ENCODE measurements at places on chromosomes 2 and 18. TPM values are rescaled to one million over a fixed set of nuclear protein-coding genes. Genes with fewer than 3 reads are reported as not detected.

DNA sequence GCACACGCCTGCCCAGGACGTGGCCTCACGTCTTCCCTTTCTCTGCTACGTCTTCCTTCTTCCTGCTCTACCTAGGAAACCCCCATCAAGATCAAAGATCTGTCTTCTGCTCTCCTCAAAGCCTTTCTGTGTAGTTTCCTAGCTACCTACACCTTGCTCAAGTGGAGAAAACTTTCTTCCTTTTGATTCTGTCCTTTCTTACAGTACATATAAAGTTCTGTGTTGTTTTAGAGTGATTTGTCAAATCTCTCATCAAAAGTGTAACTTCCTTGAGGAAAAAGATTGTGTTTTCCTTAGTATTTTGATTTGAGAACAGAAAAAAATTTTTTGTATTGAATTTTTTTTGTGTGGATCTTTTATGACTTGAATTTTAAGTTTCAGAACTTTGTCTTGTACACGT lies 17.8 kb downstream of the SETBP1 start:
- DNase-seq, result no peak
- peaks cover 79% of the 10 kb centered on the region for H3K4me1 ChIP-seq
- peak overlapping the region; percentile 5 for H3K27ac ChIP-seq
- no peak overlapping the region for H3K4me3 ChIP-seq
- H3K36me3 ChIP-seq, result peaks cover 38% of the 10 kb centered on the region

DNA sequence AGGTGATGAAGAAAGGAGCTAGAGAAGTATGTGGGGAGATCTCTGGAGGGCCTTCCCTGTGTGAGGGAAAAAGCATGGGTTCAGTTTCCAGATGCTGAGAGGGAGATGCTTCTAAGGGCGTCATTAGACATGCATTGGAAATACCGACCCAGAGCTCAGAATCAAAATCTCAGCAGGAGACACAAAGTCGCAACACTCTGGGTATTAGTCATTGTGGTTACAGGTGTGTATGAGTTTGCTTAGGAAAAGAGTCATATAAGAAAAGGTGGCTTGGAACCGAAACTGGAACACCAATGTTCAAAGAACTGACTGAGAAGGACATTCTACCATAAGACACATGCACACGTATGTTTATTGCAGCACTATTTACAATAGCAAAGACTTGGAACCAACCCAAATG lies 477.1 kb downstream of the FBXO15 start:
- no peaks in the 10 kb centered on the region for H3K4me1 ChIP-seq
- H3K4me3 ChIP-seq, result no peak overlapping the region
- no peak overlapping the region for H3K27ac ChIP-seq
- H3K27me3 ChIP-seq, result no peaks in the 10 kb centered on the region

DNA sequence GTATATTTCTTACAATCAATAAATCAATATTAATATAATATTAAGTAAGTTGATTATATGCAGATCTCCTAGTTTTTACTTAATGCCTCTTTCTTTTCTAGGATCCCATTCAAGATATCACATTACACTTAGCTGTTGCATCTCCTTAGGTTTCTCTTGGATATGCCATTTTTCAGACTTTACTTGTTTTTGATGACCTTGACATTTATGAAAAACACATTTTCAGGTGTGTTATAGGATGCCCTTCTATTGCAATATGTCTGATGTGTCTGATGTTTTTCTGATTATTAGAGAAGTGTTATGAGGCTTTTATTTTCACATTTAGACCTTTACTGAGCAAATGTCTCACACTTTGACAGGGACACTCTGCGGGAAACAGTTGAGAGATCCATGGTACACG lies 933.6 kb upstream of the CNTNAP5 start:
- H3K27me3 ChIP-seq, result no peaks in the 10 kb centered on the region
- H3K4me1 ChIP-seq, result no peaks in the 10 kb centered on the region

The EN1 gene
- total RNA-seq, result not detected

DNA sequence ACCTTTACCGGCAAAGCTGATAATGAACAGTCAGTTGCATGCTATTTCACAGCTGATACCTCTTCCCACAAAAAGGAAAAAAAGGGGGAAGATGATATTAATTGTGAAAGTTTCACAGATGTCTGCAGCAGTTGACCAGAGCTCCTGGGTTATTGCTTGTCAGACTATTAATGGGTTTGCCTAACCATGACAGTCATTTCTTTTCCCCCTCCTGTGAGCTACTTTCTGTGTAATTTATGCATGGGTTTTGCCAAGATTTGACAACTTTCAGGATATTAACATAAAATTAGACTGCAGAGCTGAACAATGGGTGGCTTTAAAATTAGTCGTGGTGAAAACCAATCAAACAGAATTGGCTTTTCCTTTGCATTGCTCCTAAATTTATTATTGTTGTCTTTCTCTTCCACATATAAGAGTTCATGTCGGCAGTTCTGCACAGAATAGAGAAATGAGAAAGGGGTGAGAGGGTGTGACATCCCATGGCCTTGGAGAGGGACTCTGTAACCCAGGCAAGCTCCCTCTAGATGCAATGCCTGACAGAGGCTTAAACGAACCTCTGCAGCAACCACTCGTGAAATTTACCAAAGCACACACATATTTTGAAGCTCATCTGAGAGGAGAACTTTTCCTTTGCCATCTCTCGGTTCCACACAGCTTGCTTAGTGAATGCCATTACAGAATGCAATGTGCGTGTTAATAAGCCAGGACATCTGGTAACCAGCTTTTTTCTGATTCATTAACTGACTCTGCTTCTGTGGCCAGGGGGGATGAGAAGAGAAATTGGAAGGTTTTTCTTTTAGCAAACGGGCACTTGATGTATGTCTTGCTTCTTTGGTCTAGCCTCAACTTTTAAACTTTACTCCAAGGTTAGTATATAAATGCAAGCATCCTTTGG lies 82.2 kb upstream of the ITGA4 start:
- no peak overlapping the region for H3K27ac ChIP-seq
- no peak overlapping the region for H3K4me3 ChIP-seq
- peaks cover 49% of the 10 kb centered on the region for H3K4me1 ChIP-seq
- H3K36me3 ChIP-seq, result no peaks in the 10 kb centered on the region
- no peaks in the 10 kb centered on the region for H3K27me3 ChIP-seq
- DNase-seq, result no peak

The MORN2 gene
- total RNA-seq, result 4.8 TPM
